ENCODE measurements at places on chromosomes 5 and 9.

DNA sequence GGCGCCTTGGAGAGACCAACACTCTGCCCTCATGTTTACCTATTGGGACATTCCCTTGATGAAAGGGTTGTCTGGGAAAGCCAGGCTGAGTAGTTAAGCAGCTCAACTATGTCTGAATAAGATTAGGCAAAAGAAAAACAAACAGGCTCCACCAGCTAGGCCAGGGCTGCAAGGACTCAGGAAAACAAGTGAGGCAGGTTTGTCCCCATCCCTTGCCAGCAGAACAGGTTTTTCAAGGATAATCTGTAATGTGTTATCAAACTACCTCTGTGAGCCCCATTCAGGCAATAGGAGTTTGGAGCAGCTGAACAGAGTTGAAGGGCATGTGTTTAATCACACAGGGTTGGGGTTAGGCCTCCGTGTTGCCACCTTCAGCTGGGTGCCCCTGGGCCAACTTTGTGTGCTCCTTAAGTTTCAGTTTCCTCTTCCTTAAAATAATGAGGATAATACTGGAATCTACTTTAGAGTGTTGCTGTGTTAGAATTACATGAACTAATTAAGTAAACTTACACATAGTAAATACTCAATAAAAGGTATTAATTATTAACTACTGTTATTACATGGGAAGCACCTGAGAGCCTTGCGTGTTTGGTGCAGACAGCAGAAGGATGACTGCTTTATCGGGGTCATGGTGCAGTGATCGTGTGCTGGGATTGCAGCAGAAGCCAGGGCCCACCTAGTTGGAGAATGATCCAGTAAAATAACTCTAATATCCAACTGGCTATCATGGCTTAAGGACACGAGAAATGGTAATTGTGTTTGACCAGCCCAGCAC is 72.1 kb upstream of the ATP10B start:
- peak; percentile 74 for DNase-seq

GRCh38 chr9:94887721-94888120 is 161.2 kb downstream of the AOPEP start:
- DNase-seq = no peak

DNA sequence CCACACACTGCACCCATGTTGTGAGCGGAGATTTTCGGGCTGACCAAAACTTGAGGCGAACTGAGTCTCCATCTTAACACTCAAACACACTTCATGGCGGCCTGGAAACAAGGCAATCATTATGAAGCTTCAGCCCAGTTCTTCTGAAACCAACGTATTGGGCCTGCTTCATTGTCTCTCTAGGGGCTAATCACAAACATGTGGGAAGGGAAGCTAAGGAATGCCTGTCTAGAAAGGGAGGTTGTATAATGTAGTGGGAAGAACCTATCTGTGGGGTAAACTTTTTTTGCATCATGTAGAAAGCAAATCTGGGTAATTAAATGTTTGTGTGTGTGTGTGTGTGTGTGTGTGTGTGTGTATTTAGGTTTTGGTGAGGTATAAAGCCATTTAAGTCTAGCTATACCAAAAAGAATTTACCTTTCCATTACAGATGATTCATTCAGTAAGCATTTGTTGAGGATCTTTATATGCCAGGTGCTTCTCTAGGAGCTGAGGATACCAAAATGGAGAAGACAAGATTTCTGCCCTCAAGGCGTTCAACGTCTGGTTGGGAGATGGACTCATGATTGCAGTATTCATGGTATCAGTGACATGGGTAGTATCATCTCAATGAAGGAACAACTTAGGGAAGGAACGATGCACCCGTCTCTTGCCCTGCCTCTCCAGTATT is 29.4 kb downstream of the SLC1A3 start:
- no peak for DNase-seq

- no peak for DNase-seq
These were observed 250.5 kb downstream of the NR2F1-AS1 start for GRCh38 chr5:93330506-93330905.

DNA sequence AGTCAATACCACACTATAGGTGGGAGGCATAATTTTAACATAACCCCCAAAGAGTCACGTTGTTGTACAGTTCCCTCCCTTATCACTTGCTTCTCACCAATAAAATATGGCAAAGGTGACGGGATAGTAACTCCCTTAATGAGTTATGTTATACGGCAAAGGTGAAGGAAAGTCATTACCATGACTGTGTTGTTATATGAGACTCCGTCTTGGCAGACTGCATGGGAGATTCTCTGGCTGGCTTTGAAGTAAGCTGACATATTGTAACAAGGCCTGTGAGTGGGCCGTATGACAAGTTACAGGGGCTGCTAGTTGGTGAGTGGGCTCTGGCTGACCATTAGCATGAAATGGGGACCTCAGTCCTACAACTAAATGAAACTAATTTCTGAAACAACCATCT is 366.4 kb upstream of the FTMT start:
- DNase-seq = peak; percentile 13

DNA sequence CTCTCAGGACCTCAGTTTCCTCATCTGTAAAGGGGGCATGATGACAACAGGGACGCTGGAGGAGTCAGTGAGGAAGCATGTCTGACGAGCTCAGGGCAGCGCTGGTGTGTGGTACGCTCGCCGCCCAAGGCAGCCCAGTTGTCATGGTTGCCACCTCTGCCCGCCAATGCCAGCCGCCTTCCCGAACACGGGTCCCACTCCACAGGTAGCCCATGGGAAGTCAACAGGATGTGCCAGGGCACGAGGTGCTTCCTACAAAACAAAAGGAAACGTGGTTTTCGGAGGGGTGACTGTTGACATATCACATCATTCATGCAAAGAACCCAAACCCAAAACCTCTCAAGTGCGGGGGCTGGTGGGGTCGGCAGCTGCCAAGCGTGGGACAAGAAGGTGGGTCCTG is 58.1 kb downstream of the NEK6 start:
- no peak for DNase-seq

- no peak for DNase-seq
These were observed 3.9 kb downstream of the EGFL7 start for GRCh38 chr9:136666372-136667213.

DNA sequence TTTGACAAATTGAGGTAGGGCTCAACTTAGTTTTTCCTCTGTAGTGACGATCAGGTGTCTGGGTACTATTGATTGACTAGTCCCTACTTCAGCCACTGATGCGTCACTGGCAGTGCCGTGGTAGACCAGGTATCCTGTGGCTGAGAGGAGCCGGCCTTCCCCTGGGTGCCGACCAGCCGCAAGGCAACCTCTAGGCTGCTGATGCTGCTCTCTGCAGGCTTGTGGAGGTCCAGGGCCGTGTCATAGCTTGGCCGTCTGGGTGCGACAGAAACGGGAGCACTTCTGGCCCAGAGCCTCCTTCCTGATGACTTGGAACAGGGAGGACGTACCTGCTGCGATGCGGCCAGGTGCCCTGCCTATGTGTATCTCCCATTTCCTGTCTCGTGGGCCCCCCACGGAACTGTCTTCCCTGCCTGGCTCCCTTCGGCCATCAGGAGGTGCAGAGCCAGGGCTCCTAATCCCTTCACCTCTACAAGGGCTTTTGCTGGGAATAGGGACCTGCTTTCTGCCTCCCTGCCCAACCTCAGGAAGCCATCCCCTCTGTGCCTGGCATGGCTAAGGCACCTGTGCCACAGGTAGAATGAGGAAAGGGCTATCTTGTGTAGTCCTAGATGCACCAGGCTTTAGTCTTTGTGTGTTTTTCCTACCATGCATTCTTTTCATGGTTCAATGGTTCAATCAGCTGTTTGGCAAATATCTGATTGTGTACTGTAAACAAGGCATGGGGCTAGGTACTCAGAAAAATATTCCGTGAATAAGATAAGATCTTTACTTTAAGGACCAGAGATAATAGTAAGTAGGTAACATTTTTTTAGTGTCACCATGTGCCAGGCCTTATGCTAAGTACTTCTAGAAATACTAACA is 44.6 kb downstream of the MVB12B start:
- no peak for DNase-seq

DNA sequence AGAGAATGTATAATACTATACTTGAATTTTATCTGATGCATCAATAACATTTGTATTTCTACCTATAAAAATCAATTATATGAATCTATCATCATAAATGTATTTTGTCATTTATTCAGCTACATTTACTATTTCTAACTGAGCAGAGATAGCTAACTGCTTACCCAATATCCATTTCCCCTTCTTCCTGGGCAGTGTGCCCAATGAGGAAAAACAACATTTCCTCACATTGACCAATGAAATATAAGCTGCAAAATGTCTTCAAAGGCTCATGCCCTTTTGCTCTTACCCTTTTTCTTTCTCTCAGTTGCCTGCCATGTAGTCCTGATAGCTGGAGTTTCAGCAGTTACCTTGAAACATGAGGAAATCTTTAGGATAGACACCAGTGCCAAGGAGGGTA is 385.8 kb upstream of the PCSK5 start:
- no peak for DNase-seq

DNA sequence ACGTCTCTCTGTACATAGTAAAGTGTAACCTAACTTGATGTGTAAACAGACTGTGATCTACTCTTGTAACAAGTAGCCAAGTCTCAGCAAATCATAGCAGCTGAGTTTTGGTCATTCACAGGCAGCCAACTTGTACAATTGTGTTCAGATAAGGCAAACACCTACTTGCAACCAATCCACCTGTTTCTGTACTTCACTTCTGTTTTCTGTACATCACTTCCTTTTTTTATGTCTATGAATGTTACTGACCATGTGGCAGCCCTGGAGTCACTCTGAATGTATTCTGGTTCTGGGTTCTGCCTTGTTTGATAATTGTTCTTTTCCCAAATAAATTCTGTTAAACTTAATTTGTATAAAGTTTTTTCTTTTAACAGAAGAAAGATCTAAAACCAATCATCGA is 26.0 kb downstream of the RLN2 start:
- DNase-seq = no peak

GRCh38 chr5:133075572-133076536 is 24.0 kb downstream of the HSPA4 start:
- no peak for DNase-seq

- DNase-seq = no peak
These were observed 15.8 kb downstream of the C1QTNF2 start for GRCh38 chr5:160354666-160355065.

GRCh38 chr5:112419164-112419985 is at the start of gene EPB41L4A:
EPB41L4A (minus strand) TSS chr5:112419277; CDS start chr5:112419039, 238 bp downstream.
- peak; percentile 74 for DNase-seq

GRCh38 chr5:132557478-132558172 is 848 bp downstream of the RAD50 start:
- peak; percentile 60 for DNase-seq

- no peak for DNase-seq
These were observed 466.8 kb upstream of the BRINP1 start for GRCh38 chr9:119836036-119836435.

DNA sequence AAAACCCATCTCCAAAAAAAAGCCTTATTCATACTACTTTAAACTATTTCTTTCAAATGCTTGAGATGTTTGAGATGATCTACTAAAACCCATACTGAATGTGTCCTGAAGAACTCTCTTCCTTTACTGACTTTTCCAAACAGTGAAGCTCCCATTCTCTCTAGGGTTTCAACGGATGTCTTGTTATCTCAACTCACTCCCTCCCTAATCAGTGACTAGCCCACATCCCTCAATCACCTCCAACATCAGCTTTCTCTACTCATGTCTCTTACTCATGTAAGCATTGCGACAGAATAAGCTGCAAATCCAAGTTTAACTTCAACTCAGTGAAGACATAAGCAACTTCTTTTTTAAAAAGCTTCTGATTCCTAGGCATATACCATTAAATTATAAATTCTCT is 42.1 kb downstream of the WDR41 start:
- no peak for DNase-seq

- DNase-seq = no peak
These were observed 78.7 kb upstream of the PLEKHG4B start for GRCh38 chr5:13234-13633.

DNA sequence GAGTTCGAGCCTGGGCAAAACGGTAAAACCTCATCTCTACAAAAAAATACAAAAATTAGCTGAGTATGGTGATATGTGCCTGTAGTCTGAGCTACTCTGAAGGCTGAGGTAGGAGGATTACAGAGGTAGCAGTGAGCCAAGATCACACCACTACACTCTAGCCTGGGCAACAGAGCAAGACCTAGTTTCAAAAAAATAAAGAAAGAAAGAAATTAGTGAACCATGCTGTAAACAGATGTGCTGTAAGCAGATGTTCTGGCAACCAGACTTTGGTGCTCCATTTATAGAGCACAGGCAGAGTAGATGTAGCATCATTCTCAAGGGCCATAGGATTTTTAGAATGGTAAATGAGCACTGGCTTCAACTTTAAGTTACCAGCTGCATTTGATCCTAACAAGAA is 115.4 kb downstream of the ST8SIA4 start:
- DNase-seq = no peak

GRCh38 chr9:70390933-70391341 is 23.5 kb downstream of the KLF9 start:
- DNase-seq = no peak

DNA sequence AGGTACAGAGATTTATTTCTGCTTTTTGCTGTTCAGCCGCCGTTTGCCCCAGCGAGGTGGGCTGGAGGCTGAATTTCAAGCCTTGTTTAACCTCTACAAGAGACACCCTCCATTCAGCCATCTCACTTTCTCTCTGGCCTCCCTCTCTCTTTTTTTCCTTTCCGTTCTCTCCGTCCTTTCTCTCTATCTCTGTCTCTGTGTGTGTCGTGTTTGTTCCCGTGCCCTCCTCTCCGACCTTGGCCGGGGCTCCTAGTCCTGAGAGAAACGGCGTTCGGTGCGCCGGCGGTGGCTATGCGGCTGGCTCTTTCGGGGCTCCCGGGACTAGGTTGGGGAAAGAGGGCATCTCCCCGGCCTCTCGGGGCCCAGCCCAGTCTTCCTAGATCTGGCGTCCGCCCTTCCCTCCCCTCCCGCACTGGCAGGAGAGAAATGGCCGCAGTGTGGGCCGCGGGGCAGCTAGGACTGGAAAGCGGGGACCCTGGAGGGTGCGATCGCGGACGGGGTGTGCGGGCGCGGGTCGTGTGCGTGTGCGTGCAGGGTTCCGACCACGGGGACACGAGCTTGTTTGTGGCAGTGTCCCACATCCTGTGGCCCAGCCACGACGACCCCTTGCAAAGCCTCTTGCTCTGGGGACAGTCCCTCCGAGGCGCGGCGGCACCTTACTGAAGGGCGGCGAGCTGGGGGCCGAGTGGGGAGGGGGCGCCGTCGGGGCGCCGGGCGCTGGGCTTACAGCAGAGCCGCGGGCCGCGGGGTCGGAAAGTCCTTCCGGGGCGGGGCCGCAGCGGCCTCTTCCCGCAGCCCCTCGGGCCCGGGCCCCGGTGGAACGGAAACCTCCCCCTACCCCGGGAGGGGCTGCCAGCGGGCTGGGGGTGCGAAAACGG is 5.7 kb downstream of the LHX2 start:
- peak; percentile 42 for DNase-seq

DNA sequence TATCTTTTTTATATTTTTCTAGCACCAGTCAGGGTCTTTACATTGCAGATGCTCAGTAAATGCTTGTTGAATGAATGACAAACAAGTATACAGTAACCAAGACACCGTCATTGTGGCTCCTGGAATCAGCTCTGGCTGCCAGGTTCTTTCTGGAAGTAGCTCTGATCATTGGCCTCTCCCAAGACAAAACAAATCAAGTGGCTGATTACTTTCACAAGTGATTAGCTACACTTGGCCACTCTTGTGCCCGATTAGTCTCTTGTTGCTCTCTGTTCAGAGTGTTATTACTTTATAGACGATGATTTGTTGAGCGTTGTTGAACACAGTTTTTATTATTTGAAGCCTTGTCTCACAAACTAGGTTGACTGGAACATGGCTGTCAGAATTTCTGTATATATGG is 119.6 kb upstream of the TLX3 start:
- DNase-seq = no peak

Data from kidney (tissue), 22 donors.